ENCODE measurements at places on chromosomes 11 and 22.
A peak's percentile ranks its signal among the peaks of the same experiment; 100 is the strongest.

DNA sequence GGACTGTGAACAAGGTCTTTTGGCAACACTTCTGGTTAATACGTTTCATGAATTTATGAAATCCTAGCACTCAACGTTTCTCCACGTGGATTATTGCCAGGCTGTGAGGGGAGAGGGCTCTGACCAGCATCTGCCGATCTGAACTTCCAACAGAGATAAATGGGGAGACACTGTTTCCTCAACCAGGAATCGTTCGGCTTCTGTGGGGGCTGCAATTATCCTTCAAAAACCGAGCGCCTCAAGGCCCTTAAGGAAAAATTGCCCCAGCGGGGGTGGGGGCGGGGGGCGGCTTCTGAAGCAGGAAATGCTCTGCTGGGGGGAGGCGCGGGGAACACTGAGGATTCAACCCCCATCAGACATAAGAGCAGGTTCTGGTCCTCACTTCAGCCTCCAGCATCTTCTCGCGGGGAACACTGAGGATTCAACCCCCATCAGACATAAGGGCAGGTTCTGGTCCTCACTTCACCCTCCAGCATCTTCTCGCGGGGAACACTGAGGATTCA lies 155.6 kb downstream of the BRD1 start:
- no peak for DNase-seq

GRCh38 chr11:76215941-76216340 lies 9.6 kb upstream of the WNT11 start:
- DNase-seq = peak; percentile 70

- peak; percentile 89 for DNase-seq
Measured at GRCh38 chr11:95680169-95680929, 109.2 kb downstream of the FAM76B start.

- peak; percentile 82 for DNase-seq
Measured at GRCh38 chr11:104668797-104669463, 229.3 kb downstream of the CASP12 start.

DNA sequence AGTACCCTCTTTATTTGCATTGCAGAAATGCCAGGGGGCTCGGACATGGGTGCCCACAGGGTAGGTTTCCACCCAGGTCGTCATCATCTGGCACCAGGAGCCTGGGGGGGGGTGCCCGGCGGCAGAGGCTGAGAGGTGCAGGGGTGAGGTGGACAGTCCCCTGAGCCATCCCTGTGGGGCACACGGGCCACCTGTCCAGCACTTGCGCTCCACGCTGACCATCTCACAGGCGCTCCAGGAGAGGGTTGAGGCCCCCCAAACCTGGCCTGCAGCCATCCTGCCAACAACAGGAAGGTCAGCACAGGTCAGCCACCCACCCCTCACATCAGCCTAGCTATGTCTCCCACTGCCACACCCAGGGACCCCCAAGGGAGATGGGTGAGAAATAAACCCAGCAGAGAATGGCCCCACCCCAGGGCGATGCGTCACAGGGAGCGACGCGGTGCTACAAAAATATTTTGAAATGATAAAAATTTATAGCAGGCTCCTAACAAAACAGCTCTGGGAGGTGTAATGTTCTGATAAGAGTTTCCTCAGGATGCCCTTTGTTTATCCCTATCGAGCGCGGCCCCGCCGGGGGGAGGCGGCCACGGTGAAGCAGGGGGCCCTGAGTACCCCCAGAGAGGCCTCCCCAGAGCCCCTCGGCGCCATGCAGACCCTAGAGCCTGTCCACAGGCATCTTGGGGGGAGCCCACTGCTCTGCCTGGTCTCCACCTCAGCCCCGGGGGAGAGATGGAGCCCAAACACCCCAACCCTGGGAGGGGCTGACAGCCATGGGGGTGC lies 21.0 kb upstream of the GNB1L start:
- peak; percentile 25 for DNase-seq

GRCh38 chr11:111019451-111019850 lies 226.1 kb upstream of the POU2AF2 start:
- DNase-seq = no peak

DNA sequence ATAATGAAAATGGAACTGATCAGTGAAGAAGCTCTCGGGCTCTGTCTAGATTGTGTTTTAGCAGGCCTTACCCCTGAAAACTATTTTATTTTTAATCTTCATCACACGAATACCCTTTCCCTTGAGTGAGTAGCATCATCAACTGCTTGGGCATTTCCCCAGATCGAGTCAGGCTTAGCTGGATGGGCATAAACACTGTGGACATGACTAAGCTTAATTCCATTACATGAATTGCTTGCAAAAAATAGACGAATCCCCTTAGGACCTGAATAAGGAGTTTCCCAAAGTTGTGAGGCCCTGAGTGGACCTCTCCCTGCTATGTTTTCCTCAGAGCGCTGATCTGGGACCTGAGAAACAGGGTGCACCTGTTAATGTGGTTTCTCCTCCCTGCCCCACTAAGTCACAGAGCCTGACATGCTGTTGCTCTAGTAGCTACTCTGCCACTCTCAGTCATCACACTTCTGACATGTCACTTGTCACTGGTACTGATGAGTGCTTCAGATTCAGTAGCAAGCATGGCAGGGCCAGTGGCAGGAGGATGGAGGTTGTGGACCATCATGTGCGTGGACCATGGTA lies 53.5 kb downstream of the ENDOD1 start:
- peak; percentile 69 for DNase-seq

DNA sequence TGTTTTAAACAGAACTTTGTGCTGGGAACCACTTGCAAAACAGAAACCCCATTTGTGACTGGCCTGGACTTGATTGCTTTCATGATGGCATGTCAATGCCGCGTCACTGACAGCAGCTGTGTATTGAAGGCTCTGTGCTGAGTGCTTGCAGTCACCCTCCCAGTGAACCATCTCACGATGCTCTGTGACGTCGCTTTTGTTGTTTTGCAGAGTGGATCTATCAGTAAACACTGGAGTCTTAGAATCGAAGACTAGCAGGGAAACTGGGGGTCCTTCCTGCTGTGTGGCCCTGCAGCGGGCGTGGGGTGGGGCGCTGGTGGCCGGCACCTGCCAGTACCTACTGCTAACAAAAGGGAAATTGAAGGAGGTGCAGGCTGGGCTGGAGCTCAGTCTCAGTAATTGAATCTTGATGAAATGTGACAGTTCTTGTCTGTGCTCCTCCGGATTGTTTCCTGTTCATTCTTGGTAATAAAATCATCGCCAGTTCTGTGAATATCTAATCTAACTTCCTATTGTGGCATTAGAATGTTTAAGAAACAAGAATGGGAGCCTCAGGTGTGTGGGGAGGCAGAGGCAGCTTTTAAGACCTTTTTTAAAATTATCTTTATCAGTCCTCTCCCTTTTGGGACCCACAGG lies 50.5 kb upstream of the PARVG start:
- DNase-seq = no peak

DNA sequence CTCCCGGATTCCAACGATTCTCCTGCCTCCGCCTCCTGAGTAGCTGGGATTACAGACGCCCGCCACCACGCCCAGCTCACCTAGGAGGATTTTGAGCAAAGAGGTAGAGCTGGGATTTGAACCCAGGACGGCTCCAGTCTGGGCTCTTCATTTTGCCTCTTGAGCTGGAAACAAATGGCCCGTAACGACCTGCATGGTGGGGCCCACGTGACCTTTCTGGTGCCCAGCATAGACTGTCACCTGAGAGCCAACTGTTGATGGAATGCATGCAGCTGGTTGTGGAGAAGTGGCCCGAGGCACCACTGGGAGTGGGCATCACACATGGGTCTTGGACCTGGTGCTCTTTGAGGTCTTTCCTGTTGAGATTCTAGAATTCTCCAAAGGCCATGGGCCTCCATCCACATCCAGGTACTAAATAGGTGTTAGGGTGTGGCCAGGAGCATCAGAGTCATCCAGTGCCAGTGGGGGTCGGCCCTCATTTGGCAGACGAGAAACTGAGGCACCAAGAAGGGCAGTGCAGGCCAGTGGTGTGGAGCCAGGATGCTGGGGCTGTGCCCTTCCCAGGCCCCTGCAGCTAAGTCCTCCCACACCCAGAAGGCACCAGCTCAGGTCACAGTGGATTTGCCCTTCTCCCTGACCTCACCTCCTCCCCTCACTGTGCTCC lies 3.9 kb downstream of the ATF4 start:
- DNase-seq = no peak

GRCh38 chr11:22115470-22116029 lies 77.3 kb upstream of the ANO5 start:
- DNase-seq = no peak

- DNase-seq = peak; percentile 26
Measured at GRCh38 chr11:33574331-33574730, 126.3 kb downstream of the C11orf91 start.

DNA sequence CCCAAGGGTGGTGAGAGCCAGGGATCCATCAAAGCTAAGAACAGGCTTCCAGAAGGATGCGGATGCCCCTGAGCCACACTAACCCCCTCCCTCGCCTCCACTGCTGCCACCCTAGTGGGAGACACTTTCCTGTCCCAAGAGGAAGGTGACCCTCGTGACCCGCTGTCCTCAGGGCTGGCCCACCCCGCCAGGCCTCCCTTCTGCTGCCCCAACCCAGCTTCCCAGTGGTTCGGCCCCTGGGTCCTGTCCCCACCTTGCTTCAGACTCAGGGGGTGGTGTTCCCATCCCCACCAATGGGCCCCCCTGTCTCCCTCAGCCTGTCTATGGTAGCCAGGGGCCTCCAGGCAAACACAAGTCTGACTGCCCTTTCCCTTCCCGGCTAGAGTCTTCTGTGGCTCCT lies 6.5 kb upstream of the PICK1 start:
- DNase-seq = no peak

DNA sequence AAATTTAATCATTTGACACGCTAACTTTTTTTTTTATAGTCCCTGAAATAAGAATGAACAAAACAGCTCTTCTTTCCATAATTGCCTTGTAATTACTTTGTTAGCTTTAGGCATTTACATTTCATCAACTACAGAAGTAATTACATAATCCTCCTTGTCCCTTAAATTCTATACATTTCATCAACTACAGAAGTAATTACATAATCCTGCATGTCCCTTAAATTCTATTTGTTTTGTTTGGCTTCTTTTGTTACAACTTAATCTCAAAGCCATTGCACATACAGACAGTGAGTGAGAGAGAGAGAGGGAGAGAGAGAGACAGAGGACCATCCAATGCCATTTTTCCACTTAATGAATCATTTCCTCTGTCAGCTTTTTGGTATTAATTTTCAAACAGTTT lies 873.2 kb downstream of the METTL15 start:
- peak; percentile 45 for DNase-seq

DNA sequence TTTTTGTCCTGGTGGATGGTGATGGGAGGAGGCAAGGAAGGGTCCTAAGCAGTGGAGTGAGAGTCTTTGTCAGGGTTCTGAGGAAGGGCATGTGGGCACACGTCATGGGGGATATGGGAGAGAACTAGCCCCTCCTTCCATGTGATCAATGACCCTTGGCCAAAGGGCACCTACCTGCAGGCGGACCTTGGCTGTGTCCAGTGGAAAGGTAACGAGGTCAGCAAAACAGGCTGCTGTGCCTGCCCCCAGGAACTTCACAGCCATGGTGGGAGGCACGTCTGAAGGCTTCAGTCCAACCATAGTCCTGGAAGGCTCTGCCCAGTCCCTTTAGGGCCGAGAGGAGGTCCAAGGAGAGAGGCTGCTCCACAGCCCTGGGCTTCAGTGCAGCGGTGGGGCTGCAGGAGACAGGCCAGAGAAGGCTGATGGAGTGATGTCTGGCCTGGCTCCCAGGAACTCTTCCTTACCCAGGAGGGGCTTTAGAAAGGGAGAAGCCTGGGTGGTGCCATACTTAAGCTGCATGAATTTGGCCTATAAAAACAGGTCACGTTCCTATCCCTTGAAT lies 2.1 kb downstream of the UCP3 start:
- no peak for DNase-seq

- DNase-seq = peak; percentile 85
Measured at GRCh38 chr22:38327805-38328204, 10.6 kb upstream of the CSNK1E start.

DNA sequence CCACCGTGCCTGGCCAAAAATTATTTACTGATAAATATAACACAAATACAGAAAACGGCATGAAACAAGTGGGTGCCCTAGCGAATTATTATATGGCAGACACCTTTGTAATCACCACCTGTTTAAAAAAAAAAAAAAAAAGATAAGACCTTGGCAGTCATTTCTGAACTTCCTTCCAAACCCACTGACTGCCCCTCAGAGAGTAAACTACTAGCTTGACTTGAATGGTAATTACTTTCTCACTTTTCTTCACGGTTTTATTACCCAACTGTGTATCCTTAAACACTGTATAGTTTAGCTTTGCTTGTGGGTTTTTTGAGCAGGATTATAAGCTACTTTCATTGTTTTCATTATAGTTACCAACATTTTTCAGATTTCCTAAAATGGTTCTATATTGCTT lies 23.7 kb downstream of the SFI1 start:
- DNase-seq = no peak

DNA sequence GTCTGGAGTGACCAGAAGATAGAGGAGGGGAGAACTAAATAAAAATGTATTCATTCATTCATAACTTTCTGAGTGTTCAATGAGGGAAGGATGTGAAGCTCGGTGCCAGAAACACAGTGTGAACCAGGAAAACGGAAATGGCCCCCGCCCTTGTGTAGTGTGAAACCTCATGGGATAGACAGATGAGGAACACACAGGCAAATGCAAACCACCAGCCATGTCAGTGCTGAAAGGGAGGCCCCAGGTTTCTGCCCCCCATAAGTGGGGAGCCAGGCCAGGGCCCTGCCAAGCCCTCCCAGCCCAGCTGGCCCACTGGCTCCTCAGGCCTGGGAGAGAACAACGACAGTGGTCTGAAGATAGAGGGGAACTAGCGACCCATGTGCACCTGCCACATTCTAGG lies 30.5 kb downstream of the LARGE1 start:
- no peak for DNase-seq

GRCh38 chr11:81165164-81165563 lies 1568.5 kb downstream of the FAM181B start:
- DNase-seq = no peak

- no peak for DNase-seq
Measured at GRCh38 chr11:12195768-12196167, 85.4 kb downstream of the MICAL2 start.

- no peak for DNase-seq
Measured at GRCh38 chr22:36986242-36986821, 32.9 kb downstream of the TST start.

GRCh38 chr11:2314136-2314524 lies 12.3 kb downstream of the TSPAN32 start:
- no peak for DNase-seq

Measured in fibroblast of skin of scalp (primary cell).